ENCODE measurements at places on chromosomes 4 and X. TPM values are rescaled to one million over a fixed set of nuclear protein-coding genes. Genes with fewer than 3 reads are reported as not detected.

The PCDH19 gene
- 33.3 TPM for total RNA-seq

The CORIN gene
- 1.5 TPM for total RNA-seq

DNA sequence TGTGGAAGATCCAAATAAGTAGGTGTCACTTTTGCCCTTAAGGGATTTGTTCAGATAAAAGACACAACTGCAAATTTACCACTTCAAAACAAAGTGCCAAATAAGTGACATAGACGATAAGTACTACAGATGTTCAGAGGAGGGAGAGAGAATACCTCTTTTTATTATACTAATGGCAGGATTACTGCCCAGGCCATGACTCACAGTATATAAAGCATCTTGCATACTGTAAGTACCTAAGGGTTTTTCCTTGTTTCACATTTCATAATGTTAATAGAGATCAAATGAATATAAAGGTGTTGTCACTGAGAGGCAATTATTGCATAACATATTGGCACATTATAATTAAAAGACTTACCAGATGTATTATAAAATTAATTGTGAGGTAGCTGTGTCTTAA, 46.4 kb downstream of the PTPN13 start:
- no peak for DNase-seq

The MAGEE2 gene
- not detected for total RNA-seq

The S100P gene
- 3.5 TPM for total RNA-seq

The CFAP97 gene
- 28.6 TPM for total RNA-seq

The IGSF1 gene
- 14.6 TPM for total RNA-seq

The FOXR2 gene
- not detected for total RNA-seq

DNA sequence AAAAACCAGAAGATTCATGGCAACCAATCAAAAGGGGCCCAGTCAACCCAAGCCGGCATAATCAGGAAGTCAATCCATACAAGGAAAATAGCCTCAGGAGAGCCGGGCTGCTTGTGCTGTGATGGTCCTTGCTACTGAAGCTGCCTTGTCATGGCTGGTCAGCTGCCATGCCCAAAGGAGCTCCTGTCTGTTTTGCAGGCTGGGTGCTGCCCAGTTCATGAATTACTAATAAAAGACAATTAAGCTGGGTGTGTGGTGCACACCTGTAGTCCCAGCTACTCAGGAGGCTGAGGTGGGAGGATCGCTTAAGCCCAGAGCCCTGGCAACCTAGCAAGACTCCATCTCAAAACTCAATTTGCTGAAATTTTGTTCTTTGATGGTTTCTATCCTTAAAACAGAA, 16.0 kb upstream of the CTBP1 start:
- no peak for DNase-seq

The MAGEH1 gene
- 33.6 TPM for total RNA-seq

DNA sequence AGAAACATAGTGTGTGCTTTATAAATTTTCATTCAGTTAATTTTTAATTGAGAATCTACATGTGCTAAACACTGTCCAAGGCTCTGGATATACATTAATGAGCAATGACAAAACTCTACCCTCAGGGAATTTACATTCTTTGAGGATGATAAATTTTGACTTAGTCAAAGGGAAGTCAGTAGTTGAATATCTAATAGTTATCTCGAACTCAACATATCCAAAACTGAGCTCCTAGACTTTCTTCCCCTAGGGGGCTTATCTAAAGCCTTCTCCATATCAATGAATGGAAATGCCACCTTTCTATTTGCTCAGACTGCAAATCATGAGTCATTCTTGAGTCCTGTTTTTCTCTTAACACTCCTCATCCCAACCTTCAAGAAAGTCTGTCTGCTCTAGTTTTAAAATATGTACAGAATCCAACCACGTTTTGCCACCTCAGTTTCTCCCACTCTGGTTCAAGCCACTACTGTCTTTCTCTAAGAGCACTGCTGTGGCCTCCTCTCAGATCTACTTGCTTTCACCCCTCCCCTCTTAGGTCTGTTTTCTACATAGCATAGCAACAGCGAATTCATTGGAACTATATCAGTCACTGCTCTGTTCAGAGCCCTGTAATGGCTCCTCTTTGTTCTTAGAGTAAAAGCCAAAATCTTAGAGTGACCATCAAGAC, 9.5 kb downstream of the PARM1 start:
- no peak for DNase-seq

- DNase-seq = no peak
Measured at GRCh38 chr4:68451246-68452211, 4.3 kb downstream of the TMPRSS11E start.

GRCh38 chr4:102579794-102580462, 78.8 kb downstream of the NFKB1 start:
- DNase-seq = no peak

DNA sequence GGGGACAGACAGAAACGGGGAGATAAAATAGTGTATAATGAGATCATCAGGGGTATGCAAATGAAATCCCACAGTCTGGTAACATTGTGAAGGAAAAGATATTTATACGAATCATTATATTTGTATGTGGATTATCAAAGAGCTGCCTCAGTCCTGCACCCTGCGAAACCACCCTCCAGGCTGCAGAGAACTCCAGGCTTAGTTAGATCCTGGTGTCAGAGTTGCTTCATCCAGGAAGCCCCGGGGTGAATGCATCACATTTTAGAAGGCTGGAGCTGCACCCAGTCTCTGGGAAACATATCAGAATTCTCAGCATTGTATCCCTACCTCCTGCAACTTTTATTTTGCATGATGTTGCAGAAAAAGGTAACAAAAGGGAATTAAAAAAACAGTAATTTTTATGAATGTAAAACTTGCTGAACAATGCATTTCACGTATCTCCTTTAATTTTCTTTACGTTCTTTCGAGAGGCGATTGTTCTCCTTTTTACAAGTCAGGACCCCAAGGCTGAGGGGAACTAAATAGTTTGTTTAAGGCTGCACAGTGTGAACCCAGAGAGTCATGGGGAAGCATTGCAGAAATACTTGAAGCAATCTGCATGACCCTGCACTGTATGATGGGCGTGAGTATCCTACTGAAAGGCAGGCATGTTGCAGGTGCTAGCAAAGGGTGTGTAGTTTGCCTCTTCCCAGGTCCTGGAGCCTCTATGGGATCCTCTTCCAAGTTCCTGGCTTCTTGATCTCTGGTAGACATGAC, 299.5 kb upstream of the CLNK start:
- DNase-seq = no peak

GRCh38 chr4:7800410-7800809, 139.3 kb downstream of the AFAP1 start:
- no peak for DNase-seq

All from progenitor cell of endocrine pancreas (in vitro differentiated cells).